ENCODE measurements at places on chromosomes 5 and 9. TPM values are rescaled to one million over a fixed set of nuclear protein-coding genes. Genes with fewer than 3 reads are reported as not detected.

- DNase-seq: no peak
These were observed 77.7 kb upstream of the PPP2R2B start for GRCh38 chr5:146956217-146956616.

- DNase-seq: no peak
These were observed 63.5 kb upstream of the TBC1D2 start for GRCh38 chr9:98318834-98319478.

- no peak for DNase-seq
These were observed 338.9 kb downstream of the CDH12 start for GRCh38 chr5:22514231-22514630.

DNA sequence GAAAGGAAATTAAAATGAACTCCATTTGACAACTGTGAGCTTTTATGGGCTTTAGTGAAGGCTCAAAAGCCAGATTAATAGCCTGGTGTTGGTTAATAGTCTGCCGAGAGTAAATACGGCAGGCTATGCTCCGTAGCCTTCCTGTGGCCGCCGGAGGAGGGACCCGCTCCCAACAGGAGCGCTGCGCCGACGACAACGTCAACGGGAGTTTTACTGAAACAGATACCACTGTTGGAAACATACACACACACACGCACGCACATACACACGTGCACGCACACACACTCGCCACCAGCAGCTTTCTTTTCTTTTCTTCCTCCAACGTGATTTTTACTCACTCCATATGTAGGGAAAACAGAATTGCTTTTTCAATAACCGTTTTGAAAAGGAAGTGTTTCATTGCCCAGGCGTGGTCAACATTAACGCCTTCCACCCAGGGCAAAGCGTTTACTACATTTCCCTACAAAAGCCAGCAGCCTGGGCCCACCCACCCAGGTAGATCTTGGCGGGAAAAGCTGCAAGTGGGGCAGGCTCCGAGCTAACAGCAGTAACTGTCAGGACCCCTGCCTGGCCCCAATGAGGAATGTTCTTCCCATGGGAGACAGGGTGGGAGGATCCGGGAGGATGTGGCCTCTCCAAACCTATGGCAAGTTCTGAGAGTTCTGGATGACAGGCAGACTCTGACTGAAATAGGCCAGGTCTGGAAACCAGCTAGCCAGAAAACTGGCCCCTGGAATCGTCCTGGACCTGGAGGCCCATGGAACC lies 72.3 kb downstream of the PAX5 start:
- DNase-seq: no peak

CCNI2 gene
- 0.53 TPM for total RNA-seq

- no peak for DNase-seq
These were observed 32.5 kb upstream of the MYORG start for GRCh38 chr9:34409154-34409553.

ELP1 gene
- 21.8 TPM for total RNA-seq

TRIM7 gene
- 3.4 TPM for total RNA-seq

- DNase-seq: no peak
These were observed 36.8 kb downstream of the NSG2 start for GRCh38 chr5:174082286-174082685.

DNA sequence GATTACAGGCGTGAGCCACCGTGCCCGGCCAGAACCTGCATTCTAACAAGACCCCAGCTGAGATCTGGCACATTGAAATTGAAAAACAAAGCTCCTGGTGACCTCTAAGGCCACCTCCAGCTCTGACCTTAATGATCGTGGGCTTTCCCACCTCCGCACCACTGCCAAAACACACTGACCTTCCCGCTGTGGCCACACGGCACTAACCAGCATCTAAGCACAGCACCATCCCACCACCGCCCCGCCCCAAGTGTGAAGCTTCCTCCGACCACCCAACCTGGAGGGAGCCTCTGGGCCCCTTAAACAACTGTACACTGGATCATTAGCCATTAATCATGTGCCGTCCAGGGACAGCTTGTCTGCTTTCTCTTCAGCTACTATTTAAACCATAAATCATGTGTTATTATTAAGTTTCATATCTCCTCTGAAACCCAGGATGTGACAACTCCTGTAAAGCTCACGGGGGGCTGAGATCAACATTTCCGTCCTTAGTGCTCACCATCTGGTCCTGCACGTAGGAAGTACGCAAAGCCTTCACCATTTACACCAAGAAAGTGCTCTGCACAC lies 80.6 kb downstream of the COL23A1 start:
- no peak for DNase-seq

- no peak for DNase-seq
These were observed 524.3 kb downstream of the RASEF start for GRCh38 chr9:82538634-82539033.

GRCh38 chr9:128412120-128412790 lies 8.4 kb upstream of the CERCAM start:
- DNase-seq: peak; percentile 76

- DNase-seq: peak; percentile 63
These were observed 208.6 kb downstream of the EPB41L4A start for GRCh38 chr5:112210430-112211005.

DNA sequence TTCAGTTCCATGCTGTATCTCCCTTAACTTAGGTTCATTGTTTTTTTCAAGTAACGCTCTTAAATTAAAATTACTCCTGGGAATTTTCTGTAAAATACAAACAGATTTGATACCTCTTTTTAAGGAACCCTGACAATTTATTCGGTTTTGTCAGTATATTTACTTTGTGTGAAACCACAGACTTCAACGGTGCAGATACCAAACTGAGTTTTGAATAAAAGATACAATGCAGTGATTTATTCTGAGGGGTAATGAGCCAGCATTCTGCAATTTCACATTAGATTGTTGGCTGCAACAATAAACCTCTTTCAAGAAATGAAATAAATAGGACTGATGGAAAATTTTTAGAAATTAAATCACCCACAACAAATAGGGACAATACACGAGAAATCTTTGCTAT lies 308.6 kb upstream of the EDIL3 start:
- DNase-seq: no peak

DNA sequence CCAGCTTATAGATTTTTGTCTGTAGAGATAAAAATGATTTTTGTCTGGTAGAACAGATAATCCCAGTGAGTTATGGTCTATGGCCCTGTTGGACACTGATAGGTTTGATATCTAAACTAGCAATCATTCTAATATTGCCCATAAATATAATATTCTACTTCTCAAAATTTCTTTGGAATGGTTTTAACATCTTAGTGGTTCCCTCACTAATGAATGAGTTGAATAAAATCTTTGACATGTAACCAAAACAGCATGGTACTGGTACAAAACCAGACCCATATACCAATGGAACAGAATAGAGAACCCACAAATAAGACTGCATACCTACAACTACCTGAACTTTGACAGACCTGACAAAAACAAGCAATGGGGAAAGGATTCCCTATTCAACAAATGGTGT lies 219.7 kb downstream of the SEC61B start:
- no peak for DNase-seq

GRCh38 chr5:74402553-74402952 lies 238.0 kb downstream of the ENC1 start:
- DNase-seq: no peak

DNA sequence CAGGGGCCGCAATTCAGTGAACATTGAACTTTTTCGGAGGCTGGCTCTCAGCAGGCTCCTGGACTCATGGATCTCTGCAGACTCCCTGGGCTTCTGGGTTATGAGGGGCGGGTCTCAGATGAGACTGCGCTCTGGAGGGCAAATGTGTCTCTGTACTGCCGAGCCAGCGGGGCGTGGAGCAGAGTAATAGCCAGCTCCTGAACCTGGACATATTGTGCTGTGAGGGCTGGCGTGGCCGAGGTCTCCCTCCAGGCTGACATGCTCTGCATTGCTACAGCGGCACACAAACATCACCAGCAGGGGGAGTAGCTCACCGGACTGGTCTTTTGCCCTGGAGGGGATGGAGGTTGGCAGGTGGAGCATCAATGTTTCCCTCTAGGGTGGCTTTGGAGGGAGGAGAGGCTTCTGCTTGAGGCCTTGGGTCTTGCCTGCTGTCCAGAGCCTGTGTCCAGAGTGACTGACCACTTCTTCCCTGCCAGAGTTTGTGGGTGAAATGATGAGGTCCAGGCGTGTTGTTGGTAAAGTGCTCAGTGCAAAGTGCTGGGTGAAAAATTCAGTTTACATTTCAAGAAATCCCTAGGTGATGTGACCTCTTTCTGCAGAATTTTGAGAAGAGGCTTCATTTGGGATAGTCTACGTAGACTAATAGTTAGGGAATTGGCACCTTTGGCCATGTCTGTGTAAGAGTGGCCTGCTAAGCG lies 10.9 kb upstream of the GADD45G start:
- peak; percentile 23 for DNase-seq

GRCh38 chr5:1835431-1835830 lies 34.2 kb downstream of the NDUFS6 start:
- DNase-seq: no peak

APBA1 gene
- 11.4 TPM for total RNA-seq

DNA sequence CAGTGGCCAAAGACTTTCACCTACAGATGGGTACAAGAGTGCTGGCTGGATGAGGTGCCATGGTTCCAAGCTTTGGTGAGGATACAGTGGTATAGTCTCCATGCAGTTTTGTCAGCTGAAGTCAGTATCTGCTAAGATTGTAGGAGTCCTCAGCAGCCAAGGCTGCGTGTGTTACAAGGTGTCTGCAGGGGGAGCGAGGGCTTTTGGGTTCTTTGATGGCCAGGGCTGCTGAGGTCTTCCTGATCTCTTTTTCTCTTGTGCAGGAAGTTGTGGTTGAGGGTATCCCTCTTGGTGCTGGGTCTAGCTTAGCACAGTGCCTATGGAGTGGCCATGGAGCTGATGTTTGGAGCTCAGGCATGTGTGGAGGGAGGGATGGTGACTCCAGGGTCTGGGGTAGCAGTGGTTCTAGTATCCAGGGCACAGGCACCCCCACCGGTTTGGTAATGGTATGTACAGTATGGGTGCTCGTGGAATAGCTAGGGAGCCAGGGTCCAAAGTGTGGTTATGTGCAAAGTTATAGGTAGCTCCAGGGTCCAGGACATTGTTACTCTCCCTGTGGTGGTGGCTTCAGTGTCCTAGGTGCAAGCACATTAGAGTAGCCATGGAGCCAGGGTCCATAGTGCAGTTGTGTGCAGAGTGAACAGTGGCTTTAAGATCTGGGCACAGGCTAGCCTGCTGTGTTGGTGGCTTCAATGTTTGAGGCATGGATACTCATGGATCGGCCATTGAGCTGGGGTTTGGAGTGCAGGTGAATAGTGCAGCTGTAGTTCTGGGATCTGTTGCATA lies 36.7 kb downstream of the CNTLN start:
- no peak for DNase-seq

DNA sequence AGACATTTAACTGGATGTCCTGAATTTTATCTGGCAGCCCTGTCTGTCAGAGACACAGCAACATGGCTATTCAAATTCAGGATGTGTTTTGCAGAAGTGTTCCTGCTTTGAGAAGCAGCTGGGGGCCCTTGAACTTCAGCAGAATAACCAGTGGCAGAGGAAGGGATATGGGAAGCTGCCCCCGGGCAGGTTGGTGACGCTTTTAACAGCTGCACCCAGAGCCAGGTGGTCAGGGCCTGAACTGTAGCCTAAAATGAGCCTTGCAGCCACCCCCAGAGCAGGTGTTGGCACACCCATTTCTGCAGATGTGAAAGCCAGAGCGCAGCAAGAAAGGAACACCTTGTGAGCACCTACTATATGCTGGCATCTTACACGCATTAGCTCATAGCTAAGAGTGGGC lies 128.7 kb upstream of the BOD1 start:
- no peak for DNase-seq

SLC27A6 gene
- 0.18 TPM for total RNA-seq

HTR1A gene
- total RNA-seq: not detected

SHOC1 gene
- total RNA-seq: not detected
